Stimulated activated CD8-positive, alpha-beta memory T cell treated with anti-CD3 and anti-CD28 coated beads, Interleukin-4, amount 100 ng/mL, for 4 hours (primary cell): ENCODE measurements at places on chromosomes 4 and X.

GRCh38 chr4:113701169-113701568 lies 60.4 kb downstream of the CAMK2D start:
- no peak for DNase-seq

GRCh38 chrX:44785652-44786051 lies 58.2 kb upstream of the DUSP21 start:
- no peak for DNase-seq

GRCh38 chr4:36053930-36054329 lies 190.4 kb downstream of the ARAP2 start:
- DNase-seq: no peak

DNA sequence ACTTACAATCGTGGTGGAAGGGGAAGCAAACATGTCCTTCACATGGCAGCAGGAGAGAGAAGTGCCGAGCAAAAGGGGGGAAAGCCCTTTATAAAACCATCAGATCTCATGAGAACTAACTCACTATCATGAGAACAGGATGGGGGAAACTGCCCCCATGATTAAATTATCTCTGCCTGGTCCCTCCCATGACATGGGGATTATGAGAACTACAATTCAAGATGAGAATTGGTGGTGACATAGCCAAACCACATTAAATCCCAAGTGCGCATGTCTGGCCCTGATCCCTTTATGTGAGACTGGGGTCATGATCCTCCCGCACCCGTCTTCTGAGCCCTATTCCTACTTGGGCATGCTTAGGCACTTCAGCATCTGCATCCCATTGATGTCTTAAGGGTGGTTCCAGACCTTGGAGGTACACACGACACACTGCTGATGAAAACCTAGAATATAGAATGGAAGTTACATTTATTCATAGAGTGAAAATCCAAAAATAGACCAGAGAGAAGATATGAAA lies 116.0 kb downstream of the PTTG2 start:
- DNase-seq: no peak

DNA sequence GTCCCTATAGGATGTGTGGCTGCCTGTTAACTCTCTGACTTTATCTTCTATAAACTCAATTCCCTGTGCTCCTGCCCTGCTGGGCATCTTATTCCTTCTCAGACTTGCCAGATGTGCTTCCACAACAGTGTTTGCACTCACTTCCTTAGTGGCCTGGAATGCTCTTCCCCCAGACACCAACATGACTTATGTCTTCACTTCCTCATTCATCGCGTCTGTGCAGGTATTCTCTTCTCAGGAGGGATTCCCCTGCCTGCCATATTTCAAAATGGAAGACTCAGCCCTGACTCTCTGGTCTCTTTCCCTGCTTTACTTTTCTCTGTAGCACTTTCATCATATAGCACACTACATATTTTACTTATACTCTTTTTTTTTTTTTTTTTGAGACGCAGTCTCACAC lies 344.0 kb downstream of the CENPC start:
- no peak for DNase-seq

GRCh38 chr4:114599231-114599902 lies 760 bp downstream of the UGT8 start:
- no peak for DNase-seq

DNA sequence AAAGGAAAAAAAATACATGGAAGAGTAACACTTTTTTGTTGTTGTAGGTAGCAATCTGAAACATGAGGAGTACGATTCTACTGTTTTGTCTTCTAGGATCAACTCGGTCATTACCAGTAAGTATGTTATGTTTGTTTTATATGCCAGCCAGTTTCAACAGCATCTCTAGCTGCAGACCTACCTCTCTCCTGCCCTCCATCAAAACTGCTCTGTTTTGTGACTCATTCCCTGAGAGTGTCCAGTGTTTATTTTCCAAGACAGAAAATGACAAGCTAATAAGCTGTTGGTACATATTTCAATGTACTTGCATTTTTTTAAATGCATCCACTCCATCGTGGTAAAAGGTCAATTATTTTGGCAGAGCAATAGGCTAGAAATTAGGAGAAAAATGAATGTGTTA lies 347 bp downstream of the AMTN start:
- DNase-seq: no peak

GRCh38 chr4:92232566-92232965 lies 71.2 kb upstream of the GRID2 start:
- DNase-seq: no peak

- no peak for DNase-seq
Measured at GRCh38 chr4:99965674-99966350, 15.7 kb upstream of the H2AZ1 start.

DNA sequence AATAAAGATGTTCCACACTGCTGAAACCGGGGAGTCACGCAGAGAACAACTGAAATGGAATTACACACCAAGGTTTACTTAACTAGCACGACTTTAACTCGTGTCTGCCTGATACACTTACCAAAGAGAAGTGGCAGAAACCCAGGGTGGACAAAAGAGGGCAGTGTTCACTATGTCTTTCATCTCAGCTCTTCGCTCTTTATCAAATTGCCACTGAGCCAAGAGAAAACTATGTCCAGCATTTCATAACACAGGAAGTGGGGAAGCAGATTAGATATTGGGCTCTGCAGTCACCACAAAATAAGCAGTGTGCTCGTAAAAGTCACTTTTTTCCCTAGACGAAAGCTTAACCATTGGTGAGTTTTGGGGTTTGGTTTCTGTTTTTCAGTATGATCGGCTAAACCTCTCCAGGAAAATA lies 155.7 kb downstream of the CHIC2 start:
- no peak for DNase-seq

- no peak for DNase-seq
Measured at GRCh38 chr4:138446456-138446855, 204.3 kb upstream of the SLC7A11 start.

DNA sequence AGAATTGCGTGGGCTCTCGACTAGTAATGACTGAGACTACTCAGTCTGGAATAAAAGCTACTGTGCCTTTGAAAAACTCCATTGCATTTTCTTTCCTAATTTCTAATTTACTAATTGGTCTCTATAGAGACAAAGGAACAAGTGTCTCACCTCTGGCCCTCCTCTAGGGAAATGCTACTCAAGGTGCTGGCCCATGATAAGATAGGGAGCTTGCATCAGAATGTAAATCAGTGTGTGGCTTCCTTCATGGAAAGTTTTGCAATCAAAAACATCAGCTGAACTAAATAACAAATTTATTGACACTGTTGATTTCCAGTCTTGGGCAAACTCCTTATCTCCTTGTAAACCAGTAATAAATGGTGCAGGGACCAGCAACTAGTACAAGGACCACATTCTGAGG lies 81.8 kb downstream of the SRPX start:
- DNase-seq: no peak

- DNase-seq: no peak
Measured at GRCh38 chrX:86241547-86241946, 93.3 kb downstream of the DACH2 start.

DNA sequence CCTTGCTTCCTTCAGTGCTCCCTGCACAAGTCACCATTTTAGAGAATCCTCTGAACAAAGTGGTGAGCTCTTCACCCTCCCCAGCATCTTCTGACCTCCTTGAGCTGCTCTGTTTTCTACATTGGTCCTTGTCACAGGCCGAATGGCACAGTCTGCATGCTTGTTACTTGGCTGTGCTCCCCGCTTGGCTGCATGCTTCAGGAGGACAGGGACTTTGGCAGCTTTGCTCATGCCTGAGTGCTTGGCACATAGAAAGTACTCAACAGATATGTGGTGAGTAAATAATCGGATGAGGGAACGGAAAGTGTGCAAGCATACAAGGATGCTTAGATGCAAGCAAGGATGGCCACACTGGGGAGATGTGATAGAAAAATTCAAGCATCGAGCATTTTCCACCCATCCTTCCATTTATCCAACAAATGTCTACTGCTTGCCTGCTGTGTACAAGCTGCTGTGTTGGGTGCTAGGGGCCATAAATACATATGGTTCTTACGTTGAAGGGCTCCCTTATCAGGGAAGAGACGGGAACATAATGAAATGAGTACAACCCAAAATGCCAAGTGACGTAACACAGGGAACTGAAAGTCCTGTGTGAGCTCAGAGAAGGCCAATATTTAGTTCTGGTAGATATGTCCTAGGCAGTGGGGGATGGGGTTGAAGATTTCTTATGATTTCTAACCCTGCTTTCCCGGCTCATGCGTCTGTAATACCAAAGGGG lies 31.2 kb downstream of the SLC2A9 start:
- no peak for DNase-seq

DNA sequence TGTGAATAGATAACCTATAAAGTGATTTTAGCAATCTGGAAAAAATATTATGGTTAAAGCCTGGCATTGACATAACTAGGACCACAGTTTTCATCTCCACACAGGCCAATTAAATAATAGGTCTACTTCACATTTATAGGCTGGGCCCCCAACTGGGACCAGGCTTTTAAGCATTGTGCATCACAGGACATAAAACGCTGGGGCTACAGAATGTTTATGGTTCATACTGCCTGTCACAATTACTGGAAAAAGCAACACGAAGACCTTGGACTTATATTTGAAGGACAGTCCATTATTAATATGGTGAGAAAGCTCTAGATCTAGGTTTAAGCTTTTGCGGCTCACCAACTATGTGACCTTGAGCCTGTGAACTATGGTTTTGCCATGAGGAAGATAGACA lies 94.2 kb downstream of the MFAP3L start:
- DNase-seq: no peak

DNA sequence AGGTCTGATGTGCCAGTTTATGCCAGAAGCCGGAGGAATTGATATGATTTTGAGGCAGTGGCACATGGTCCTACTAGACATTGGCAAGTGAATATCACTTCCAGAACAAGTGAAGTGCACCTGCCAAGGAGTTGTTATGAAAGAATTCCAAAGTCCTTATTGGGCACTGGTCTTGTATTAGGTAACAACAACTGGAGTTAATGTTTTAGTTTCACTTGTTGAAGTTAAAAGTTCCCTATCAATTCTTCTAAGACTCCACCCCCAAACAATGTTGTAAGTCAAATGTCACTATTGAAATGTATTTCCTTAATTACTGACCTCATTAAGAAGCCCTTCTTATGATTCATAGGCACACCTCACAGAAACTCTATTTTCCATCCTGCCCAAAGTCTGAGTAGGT lies 3.1 kb downstream of the TET2 start:
- no peak for DNase-seq

GRCh38 chrX:2561456-2561855 lies 60.7 kb upstream of the DHRSX start:
- no peak for DNase-seq

- no peak for DNase-seq
Measured at GRCh38 chr4:155072417-155072816, 136.0 kb upstream of the NPY2R start.

GRCh38 chr4:181659202-181659601 lies 584.0 kb upstream of the TENM3 start:
- no peak for DNase-seq

GRCh38 chrX:134810211-134810610 lies 151.9 kb upstream of the PLAC1 start:
- no peak for DNase-seq

DNA sequence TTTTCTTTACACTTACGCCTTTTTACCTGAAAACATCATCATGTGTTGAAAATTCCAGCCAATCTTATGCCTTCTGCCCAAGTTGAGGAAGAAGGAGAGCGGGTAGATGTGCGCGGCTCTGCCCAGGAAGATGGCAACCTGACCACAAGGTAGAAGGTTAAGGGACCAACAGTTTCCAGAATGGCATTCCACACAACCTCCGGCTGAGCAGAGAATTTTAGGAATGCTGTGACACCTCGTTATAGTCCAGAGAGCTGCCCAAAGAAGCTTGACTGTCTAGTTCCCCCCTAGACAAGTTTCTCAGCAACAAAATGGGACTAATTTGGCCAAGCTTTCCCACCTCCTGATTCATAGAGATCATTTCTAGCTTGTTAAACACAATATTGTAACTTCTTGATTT lies 75.1 kb downstream of the CHST7 start:
- DNase-seq: no peak

- no peak for DNase-seq
Measured at GRCh38 chrX:23616361-23616760, 50.9 kb upstream of the PRDX4 start.

DNA sequence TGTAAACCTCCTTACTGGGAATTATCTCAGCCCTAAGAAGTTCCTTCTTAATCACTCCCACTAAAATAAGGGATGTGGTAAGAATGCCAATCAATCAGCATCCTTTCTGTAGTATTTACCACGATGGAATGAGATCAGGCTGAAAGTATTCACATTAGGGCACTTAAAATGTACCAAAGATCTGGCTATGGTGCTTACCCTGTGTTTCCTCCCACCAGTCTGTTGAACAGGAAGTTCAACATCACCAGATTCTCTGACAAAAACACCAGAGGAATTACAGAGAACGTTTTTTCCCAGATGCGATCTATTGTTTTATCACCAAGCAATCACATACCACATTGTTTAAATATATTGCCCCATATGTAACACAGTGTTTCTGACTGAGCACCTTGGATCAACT lies 2.1 kb upstream of the CLCN3 start:
- DNase-seq: no peak

- no peak for DNase-seq
Measured at GRCh38 chrX:16664074-16664473, 14.1 kb downstream of the S100G start.

DNA sequence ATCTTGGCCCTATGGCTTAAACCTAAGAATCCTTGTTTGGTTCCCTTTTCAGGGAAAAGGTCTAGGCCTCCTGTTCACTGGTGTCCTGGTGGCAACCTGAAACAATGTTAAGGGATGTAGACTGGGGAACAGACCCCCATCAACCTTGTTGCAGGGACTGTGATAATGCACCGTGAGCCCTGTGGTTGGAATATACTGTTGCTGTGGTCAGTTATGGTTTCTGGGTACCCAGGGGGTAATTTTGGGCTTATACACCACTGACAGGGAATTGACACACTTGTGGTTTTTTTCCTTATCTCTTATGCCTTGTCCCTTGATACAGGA lies 64.0 kb upstream of the WDR1 start:
- DNase-seq: no peak

GRCh38 chr4:153151535-153152455 lies 52.4 kb upstream of the TRIM2 start:
- no peak for DNase-seq

- no peak for DNase-seq
Measured at GRCh38 chrX:39755143-39756032, 342.4 kb downstream of the BCOR start.

DNA sequence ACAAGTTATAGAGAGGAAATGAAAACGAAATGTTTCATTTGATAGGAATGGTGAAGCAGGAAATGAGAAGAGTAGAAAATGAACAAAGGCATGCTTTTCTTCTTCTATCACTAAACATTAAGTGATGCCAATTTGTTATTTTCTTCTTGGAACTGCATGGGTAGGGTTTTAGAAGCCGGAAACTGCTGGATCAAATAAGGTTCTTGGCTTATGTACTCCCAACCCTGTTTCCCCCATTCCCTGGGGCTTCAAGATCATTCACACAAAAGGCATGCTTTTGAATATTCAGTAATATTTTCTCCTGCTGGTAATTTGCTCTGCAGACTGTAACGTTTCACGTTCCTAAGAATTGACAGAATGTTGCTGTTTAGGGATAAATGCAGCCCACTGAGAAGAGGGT lies 224.1 kb downstream of the NLGN4X start:
- DNase-seq: no peak

GRCh38 chr4:3426465-3427133 lies 15.2 kb upstream of the HGFAC start:
- no peak for DNase-seq
